ENCODE measurements at places on chromosomes 3 and 15.

GRCh38 chr3:190375246-190375645 is 12.7 kb upstream of the CLDN16 start:
- DNase-seq: no peak

DNA sequence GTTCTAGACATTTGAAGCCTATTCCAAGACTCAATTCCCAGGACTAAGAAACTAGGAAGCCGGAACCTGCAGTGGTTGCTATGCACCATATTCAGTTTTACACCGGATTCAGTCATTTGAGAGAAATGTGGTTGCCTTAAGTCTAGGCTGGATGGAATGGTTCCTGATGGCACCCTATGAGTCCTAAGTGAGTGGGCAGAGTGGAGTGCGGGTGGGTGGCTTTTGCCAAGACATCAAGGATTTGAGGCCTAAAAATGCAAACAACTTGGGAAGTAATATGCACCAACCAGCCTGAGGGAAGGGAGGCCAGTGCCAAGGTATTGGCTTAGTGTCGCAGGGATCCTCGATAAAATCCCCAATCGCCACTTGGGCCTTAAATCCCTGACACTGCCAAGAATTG is 4.2 kb upstream of the CD276 start:
- DNase-seq: no peak

- DNase-seq: no peak
Measured at GRCh38 chr3:183984749-183985729, 32.6 kb downstream of the ABCC5 start.

DNA sequence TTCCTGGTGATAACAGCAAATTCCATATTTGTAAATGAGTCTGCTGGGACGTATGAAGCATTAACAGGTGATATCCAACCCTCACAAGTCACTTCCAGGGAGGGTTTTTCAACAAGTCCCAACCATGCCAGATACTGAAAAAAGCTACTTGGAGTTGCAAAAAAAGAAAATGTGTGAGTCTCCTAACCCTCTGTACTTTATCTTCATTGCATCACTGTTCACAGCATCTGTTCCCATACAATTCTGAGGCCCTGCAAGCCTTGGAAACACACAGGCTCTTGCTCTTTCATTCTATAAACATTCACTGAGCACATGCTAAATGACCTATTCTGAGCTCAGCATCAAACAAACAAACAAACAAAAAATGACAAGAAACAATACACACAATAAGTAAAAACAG is 120.8 kb downstream of the RFTN1 start:
- DNase-seq: no peak

DNA sequence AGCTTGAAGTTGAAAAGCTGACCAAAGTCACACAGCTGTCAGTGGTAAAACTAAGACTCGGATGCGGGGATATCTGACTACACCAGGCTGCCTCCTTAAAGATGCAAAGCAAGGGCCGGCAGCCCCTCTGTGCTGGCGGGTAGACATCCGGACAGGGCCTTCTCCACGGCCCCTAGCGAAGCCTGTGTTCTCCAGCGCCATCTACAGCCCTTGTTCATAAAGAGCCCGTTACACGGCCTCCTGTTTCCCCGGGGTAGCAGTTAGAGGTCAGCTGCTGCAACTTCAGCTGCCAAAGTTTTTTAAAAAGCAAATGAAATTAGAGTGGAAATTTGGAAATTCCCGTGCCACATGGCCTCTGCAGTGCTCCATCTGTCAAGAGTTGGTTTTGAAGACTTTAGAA is 383.0 kb downstream of the TBL1XR1 start:
- no peak for DNase-seq

DNA sequence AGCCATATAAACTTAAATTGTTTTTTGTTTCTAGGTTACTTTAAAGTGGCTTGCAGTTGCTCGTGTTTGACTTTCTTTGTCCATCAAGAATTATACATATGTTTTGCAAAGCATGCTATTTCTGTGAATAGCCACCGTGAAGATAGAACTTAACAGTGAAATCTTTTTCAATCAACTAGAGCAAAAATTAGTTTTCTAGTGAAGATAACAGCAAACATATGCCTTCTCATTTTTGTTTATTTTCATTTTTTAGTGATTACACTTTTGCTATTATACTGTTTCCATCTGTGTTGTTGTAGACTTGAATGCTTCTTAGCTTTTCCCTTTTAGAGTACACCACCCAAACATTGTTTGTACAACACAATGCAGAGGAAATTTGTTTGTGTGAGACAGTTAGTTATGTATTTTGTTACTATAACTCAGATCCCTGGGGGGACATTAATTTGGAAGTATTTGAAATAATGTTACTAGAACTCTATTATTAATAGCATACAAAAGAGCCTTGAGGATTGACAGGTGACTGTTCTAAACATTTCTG is 62.8 kb downstream of the CRYBG3 start:
- no peak for DNase-seq

GRCh38 chr15:72116731-72117485 is 1.0 kb downstream of the MYO9A start:
- DNase-seq: no peak

DNA sequence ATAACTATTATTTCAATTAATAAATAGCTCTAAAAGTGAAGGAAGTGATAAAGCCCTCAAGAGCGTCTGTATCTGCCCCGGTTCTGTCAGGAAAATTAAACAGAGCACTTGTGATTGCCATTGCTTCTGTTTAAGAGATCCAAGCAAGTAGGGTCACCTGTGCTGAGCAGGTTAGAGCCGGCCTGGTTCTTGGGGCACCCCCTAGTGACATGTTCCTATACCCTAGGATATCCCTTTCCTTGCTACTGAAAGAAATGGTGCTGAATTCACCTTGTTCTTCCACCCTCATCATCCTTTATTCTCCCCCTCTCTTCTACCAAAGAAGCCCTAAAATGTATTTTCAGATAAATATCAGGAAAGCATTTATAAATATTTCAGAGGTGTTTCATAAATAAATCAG is 323.5 kb downstream of the RORA start:
- no peak for DNase-seq

- DNase-seq: no peak
Measured at GRCh38 chr3:139577909-139578308, 38.4 kb upstream of the RBP1 start.

DNA sequence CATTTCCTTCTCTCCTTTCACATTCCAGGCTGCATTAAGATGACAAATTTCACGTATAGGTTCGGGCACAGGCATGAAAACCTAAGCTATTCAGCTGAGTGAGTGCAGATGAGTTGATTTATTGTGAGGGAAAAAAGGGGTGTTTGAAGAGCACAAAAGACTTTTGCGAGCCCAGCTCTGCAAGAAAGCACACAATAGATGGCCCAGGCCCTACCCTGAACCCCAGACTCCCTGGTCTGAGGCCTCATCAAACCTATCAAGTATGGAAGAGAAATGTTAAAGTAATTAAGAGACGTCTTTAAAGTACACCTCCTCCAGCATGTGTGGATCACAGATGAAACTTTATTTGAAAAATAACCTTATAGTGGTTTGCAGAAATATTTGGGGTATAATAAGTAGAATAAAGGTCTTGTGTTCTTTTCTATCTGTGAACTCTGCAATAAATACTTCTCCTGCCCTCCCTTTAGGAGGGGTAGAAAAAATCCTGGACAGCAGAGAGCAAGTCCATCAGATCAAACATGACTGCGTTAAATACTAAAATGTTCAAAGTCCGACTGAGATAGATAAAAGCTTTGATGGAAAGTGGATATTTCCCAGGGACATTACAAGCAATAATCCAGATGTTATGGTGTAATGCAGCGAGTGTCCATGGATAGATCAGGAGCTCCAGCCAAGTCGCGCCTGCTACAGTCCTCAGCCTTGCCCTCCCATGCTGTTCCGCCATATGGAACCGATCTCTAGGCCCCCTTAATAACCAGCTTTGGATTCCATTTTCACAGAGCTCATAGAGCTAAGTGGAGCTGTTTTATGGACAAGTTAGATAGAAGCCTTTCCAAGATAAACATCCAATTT is 121.5 kb downstream of the MCTP2 start:
- DNase-seq: no peak

- no peak for DNase-seq
Measured at GRCh38 chr15:43346305-43346704, 15.9 kb upstream of the LCMT2 start.

DNA sequence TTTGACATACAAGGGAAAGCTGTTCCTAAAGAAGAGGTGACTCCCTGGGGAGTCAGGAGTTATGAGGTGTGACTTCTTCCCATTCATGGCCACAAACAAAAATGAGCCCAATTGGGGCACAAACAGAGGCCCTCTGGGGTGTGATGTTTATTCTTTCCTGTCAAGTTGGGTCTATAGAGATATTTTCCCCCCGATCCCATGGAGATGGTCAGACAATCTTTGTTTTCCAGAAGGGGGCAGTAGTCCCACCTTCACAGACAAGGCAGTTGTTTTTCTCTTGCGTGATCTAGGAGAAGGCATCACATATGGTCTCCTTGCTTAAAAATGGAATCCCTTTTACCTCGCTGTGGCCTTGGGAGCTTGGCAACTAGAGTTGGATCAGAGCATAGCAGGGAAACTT is 110.3 kb downstream of the MFSD1 start:
- DNase-seq: no peak

DNA sequence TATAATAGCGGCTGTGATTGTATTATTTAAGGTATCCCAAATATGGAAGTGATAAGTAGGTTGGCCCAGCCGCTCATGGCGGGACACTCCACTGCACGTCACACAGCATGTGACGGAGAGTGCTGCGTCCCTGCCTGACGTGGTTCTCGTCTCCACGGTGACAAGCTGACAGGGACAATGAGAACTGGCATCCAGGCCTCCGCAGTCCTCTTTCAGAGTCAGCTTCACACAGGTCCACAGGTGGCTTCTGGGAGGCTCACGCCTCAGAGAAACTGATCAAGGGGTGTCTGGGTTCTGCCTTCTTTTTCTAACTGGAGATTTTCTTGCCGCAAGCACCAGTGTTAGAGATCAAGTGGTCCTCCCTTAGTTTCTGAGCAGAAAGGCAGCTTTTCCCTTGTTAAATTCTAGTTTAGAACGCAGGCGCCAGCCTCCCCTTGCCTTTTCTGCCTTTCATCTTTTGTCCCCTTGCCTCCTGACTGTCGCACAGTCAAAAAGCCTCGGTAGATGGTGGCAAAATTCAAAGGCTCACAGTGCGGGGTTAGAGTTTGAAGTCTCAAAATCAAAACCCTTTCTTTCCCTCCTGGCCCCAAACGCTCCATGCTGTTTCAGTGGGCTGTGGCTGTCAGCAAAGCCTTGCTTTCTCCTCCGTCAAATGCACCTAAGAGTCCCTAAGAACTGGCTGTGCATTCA is 120.9 kb downstream of the ATP10A start:
- DNase-seq: no peak

DNA sequence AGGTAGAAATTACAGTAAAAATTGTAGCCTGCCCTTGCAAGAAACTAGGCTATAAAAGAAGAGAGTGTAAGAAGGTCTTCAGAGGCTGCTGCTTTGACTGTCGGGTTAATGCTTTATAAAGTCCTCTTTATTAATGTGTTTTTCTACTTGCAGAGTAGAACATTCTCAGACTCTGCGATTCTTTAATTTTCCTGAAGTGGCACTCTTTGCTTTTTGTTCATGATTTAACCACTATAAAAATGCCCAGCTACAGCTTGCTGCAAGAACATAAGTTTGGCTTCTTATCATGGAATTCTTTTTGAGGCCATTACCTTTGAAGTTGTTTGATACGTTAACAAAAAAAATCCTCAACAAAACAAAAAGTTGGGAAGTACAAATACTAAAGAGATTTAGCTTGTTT is 33.8 kb downstream of the MFSD1 start:
- DNase-seq: no peak

- DNase-seq: peak; percentile 22
Measured at GRCh38 chr3:18559331-18559842, 134.2 kb upstream of the SATB1 start.

DNA sequence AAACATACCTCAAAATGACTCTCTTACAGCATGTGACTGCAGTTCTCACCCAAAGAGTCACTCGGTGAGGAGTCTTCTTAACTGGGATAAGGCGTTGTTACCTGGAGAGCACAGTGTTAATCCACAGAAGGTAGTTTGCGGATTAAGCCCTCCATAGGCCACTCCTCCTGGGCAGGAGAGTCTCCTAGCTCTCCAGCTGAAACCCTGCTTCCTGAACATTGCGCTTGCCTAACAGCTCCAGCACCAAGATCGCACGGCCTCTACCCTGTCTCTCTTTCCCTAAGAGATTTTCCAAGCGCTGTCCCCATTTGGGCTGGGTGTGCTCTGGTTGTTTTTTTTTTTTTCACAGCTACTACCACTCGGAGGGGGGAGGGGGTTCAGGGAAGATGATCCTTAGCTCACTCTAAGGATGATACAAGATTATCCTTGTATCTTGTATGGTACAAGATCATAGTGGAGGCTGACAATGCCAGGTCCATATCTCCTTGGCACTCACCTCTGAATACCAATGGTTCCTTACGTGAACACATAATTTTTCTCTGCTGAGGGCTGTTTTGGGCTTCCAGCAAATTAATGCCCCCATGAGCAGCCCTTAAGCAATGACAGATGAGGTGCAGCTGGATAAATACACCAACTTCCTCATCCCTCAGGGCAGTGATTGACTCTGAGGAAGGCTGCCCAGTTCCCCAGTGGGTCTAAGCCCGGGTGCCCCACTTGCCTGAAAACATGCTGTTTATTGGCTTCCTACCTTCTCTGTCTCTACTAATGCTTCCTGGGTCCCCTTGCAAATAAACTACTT is 185.2 kb upstream of the TSC22D2 start:
- DNase-seq: no peak

- DNase-seq: no peak
Measured at GRCh38 chr3:65020281-65021160, 332.7 kb upstream of the ADAMTS9 start.

- DNase-seq: no peak
Measured at GRCh38 chr3:190877925-190878324, 15.4 kb upstream of the GMNC start.

DNA sequence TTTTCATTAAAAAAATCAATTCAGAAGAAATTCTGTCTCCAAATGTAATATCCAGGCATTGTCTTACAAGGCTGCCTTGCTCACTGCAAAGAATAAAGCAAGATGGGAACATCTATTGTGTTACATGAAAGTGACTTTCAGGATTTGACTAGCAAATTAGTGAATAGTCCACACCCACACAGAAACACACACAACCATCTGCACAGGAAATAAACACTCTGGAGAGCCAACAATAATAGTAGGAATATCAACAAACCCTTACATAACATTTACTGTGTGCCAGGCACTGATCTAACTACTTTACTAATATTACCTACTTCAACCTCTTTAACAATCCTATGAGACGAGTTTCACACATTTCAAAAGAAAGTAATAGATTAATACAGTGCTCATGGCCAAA is 28.9 kb upstream of the ZNF385D start:
- no peak for DNase-seq

GRCh38 chr3:196194542-196194915 is 16.7 kb downstream of the ZDHHC19 start:
- DNase-seq: no peak

Measured in SHP77 treated with DMSO at 0.1 percent for 48 hours (cell line).